ENCODE measurements at places on chromosomes 2 and 18.
A peak's percentile ranks its signal among the peaks of the same experiment; 100 is the strongest.

DNA sequence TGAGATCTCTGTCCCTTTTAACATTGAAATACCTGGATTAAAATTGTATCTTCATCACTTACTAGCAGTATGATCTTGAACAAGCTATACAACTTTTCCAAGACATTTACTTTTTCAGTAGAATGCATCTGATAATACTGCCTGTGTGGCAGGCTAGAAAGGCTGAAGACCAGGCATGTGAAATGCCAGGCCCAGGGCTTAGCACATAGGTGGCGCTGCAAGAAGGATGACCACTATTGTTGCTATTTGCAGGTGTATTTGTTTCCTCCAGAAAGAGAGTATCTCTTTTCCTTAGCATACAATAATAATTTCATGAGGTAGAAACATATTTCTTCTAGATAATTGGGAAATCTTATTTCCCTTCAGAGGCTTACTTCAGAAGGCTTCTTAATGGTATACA is 331.3 kb downstream of the THSD7B start:
- H3K36me3 ChIP-seq: no peaks in the 10 kb centered on the region
- H3K4me3 ChIP-seq: no peak overlapping the region
- DNase-seq: no peak
- no peak overlapping the region for H3K27ac ChIP-seq
- no peaks in the 10 kb centered on the region for H3K4me1 ChIP-seq

DNA sequence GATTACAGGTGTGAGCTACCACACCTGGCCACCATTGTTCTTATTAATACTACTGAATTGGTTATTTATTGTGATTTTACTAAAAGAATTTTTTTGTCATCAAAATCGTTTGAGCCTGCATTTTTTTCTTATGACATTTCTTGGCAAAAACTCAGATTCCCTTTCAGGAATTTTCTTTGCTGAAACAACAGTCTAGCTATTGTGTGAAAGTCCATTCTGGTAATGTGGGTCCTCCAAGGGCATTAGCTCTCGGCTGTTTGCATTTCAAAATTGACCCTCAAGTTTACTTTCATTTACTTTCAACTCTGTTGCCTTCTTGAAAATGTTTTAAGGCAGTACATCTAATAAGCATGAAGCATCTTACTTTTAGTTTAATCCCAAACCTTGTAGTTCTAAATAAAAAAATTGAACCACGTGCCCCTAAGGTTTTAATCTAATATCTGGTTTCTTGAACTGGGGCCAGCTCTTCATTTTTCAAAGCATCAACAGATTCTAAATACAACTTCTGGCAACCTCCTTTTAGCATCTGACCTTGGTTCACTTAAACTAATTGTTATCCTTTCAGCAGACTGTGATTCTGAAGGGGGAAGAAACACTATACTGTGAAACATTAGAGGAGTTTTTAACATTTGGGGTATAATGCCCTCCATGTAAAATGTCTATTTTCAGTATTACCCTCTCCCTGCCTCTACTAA is 325.2 kb upstream of the RAB12 start:
- H3K4me3 ChIP-seq: no peak overlapping the region
- no peak for DNase-seq
- H3K4me1 ChIP-seq: no peaks in the 10 kb centered on the region
- H3K36me3 ChIP-seq: no peaks in the 10 kb centered on the region

GRCh38 chr2:137847443-137847842 is 116.8 kb upstream of the HNMT start:
- H3K36me3 ChIP-seq: no peaks in the 10 kb centered on the region
- no peak for DNase-seq
- H3K27me3 ChIP-seq: peaks cover 3% of the 10 kb centered on the region
- no peak overlapping the region for H3K4me3 ChIP-seq
- H3K27ac ChIP-seq: no peak overlapping the region

GRCh38 chr2:28004086-28004485 is 113.6 kb downstream of the BABAM2 start:
- H3K27ac ChIP-seq: no peak overlapping the region
- no peak overlapping the region for H3K4me3 ChIP-seq
- peaks cover 28% of the 10 kb centered on the region for H3K4me1 ChIP-seq
- DNase-seq: no peak
- peaks cover 1% of the 10 kb centered on the region for H3K36me3 ChIP-seq

DNA sequence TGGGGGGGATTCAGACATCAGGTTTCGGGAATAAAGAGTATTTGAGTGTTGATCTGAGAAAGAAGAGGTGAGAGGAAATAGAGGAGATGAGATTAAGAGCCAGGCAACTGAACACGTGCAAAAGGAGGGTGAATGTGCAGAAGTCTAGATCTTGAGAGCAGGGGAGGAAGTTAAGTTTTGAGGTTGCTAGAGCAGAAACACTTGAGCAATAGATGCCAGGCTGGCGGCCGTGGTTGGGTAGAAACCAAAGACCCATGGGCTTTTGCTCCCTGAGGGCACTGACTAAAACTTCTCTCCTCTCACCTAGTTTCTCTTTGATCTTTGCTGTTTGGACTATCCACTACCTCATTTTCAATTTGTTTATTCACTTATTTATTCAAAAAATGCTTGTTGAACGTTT is 116.0 kb downstream of the CDC42EP3 start:
- no peak overlapping the region for H3K4me3 ChIP-seq
- peaks cover 6% of the 10 kb centered on the region for H3K4me1 ChIP-seq
- peak; percentile 19 for DNase-seq
- H3K36me3 ChIP-seq: no peaks in the 10 kb centered on the region
- H3K27me3 ChIP-seq: no peaks in the 10 kb centered on the region

GRCh38 chr2:98378901-98379300 is 32.6 kb downstream of the CNGA3 start:
- H3K27ac ChIP-seq: no peak overlapping the region
- no peaks in the 10 kb centered on the region for H3K36me3 ChIP-seq
- H3K4me1 ChIP-seq: no peaks in the 10 kb centered on the region
- no peak overlapping the region for H3K4me3 ChIP-seq
- no peak for DNase-seq

GRCh38 chr2:53210538-53210937 is 557.1 kb upstream of the CHAC2 start:
- no peaks in the 10 kb centered on the region for H3K36me3 ChIP-seq
- no peak overlapping the region for H3K27ac ChIP-seq
- no peaks in the 10 kb centered on the region for H3K27me3 ChIP-seq
- H3K4me3 ChIP-seq: no peak overlapping the region
- H3K4me1 ChIP-seq: no peaks in the 10 kb centered on the region

- H3K27me3 ChIP-seq: no peaks in the 10 kb centered on the region
- H3K36me3 ChIP-seq: no peaks in the 10 kb centered on the region
- H3K27ac ChIP-seq: no peak overlapping the region
- H3K4me3 ChIP-seq: no peak overlapping the region
- no peak for DNase-seq
These were observed 48.8 kb upstream of the LCLAT1 start for GRCh38 chr2:30398084-30398873.
